ENCODE measurements at places on chromosomes 2 and 18.

DNA sequence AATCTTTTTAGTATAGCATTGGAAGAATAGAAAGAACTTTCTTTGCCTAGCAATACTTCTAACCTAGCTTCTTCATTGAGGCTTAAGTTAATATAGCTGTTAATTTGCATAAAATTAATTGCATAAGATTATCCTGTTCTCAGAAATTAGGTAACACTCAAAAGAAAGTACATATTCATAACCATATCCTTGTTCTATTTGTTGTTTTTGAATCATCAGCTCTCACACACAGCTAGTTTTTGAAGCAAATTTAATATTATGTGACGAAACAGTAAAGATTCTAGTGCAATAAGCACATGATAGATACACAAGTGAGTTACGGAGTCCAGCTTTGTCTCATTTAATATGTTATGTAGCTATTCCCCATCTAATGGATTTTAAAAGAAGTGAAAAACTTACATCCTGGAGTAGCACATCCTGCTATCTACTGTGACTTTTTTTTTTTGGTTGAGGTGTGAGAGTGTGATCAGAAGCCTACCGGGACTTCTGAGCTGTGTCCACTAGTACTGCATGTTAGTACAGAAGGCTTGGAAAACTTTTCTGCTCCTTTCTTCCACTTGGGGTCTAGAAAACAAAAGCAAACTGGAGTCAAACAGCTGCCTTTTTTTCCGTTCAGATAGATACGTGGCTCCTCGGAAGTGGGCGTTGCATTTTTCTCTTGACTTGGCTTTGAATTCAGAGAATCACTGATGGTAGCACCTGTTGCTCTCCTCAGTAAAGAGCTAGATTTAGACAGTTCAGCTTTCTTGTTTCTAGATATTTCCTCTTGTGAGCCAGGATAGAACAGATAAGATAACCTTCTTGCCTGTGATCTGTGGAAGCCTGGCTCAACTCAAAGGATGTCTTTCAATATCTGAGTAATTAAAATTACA lies 27.2 kb downstream of the KDM3A start:
- DNase-seq: no peak

DNA sequence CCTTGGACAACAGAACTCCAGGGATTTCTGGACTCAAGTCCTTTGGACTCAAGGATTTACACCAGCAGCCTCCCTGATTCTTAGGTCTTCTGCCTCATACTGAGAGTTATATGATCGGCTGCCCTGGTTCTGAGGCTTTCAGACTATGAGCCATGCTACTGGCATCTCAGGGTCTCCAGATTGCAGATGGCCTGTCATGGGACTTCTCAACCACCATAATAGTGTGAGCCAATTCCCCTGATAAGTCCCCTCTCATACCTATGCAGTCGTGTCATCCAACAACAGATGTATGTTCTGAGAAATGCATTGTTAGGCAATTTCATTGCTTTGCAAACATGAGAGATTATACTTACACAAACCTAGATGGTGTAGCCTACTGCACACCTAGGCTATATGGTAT lies 61.4 kb upstream of the MSTN start:
- no peak for DNase-seq

GRCh38 chr2:9556121-9556743 lies 602 bp upstream of the ADAM17 start:
- peak; percentile 37 for DNase-seq

GRCh38 chr2:71129902-71130151 lies 202 bp downstream of the MCEE start:
- peak; percentile 75 for DNase-seq

Data from KBM-7 (cell line).